ENCODE measurements at places on chromosomes 5 and 9.

- no peak for DNase-seq
These were observed 258.5 kb downstream of the AGTPBP1 start for GRCh38 chr9:85483208-85483607.

- no peak for DNase-seq
These were observed 48.3 kb upstream of the IRX4 start for GRCh38 chr5:1930880-1931603.

DNA sequence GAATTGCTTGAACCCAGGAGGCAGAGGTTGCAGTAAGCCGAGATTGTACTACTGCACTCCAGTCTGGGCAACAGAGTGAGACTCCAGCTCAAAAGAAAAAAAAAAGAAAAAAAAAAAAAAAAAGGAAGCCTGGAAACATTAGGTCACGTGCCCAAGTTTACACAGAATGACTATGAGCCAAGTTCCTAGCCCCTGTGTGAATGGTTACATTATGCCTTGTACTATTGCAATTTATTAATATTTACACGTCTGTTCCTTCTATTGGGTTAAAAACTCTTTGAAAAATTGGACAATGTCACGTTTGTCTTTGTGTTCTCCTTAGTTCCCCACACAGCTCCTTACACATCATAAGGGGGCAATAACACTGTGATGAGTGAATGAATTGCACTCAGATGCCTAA is 33.5 kb upstream of the SLC28A3 start:
- DNase-seq, result no peak

DNA sequence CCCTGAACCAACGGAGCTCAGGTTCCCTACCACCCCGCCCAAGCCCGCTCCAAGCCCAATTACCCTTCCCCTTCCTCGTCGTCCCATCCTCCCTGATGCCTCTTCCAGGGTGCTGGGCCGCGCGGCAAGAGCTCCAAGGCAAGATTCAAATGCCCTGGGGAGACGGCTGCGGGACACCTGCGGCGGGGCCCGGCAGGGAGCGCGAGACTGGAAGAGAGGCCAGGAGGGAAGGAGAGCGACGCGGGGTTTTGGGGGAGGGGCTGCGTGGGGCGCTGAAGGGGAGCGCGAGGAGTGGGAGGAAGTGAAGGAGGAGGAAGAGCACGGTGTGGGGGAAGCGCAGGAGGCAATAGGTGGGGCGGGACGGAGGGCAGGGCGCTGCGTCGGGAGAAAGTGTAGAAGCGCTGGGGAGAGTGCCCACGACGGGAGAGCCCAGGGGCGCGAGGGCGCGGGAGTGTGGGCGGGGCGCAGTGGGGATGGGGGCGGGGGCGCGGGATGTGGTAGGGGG is 975 bp upstream of the NXNL2 start:
- DNase-seq, result no peak

DNA sequence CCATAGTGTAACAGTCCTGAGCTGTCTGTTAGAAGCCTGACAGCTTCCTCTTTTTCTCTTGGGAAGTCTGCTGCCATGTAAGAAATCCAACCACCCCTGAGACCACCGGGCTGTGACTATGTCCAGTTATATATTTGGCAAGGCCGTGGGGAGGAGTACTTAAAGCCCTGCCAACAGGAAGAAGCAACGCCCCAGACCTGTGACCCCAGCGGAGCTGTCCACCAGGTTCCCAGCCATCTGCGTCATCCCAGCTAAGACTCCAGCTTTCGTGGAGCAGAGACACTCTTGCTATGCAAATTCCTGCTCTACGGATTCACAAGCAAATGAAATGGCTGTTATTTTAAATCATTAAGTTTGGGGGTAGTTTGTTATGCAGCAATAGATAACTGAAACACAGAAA is 417.3 kb downstream of the TLE4 start:
- DNase-seq, result no peak

GRCh38 chr5:89265511-89266179 is 382.7 kb upstream of the MEF2C start:
- DNase-seq, result no peak

- DNase-seq, result no peak
These were observed 235.9 kb downstream of the DOCK8 start for GRCh38 chr9:450561-450960.

DNA sequence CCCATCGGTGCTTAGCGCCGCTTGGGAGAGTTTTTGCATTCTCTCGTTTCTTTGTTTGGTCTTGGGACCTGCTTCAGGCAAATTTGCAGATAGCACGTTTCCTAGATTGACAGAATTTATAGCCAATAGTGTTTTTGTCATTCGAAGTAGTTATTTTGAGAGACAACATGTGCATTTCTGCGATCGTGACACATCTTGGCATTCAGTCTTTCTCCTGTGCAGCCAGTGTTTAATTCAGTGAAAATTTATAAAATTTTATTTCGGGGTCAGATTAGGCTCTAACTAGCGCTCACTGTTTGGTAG is 830 bp downstream of the PRRC1 start:
- no peak for DNase-seq

DNA sequence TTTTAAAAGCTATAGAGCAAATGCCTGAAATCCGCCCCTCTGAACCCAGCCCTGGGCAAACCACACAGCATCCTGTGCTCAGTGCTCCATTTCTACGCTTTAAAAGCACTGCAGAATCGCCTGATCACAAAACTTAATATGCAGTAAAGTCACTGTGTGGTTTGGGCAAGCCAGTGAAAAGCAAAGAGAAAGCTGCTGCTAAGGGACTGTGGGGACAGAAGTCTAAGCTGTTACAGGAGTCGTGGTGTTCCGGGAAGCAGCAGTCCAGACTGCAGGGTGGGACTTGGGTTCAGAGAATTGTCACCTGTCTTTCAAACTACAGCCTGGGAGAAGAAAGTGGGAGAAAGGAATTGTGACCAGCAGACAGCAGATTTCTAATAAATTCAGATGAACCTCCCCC is 8.2 kb downstream of the RAPGEF1 start:
- no peak for DNase-seq

DNA sequence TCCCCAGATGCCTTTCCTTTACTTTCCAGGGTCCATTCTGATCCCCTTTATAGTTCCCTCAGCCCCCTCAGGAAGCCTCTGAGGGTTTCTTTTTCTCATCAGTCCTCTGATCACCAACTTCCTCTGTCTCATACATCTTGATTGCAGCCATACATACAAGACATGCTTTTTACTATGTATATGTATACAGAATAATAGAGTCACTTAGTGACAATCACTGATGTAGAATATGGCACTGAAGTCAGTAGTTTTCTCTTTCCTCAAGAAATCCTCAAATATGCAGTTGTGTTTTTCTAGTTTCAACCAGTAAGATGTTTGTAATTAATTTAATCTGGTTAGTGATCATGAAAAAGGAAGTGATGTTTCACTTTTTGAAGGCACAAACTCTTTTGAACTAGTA is 364.1 kb downstream of the MAN2A1 start:
- DNase-seq, result no peak

DNA sequence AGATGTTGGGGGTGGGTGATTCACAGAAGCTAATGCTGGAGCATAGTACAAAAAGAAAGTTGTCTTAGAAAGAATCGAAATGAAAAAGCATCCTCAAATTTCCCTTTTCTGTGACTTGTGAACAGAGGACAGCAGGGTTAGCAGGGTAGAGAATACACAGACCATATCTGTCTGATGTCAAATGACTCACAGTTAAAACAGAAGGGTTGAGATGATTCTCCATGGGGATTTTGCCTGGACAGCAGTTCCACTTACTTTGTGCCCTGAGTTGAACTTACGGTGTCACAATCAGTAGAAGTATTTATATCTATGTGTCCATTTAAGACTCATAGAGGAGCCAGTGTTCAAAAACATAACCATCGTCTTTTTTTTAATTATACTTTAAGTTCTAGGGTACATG is 801.6 kb downstream of the KCTD16 start:
- DNase-seq, result no peak

DNA sequence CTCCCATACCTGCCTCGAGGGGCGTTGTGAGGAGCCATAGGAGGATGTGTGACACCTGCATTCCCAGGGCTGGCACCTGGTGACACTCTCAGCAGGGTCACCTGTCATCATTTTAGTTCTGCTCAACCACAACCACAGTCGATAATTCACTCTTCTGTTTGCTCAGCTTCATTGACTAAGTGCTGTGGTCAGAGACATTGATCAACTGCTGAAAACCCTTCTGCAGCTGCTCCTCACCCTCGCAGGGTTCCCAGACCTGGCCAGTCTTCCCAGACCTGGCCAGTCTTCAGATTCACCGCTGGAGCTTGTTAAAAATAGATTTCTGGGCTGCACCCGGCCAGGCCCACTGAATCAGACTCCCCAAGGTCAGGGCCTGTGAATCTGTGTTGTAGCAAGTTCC is 92.8 kb downstream of the MVB12B start:
- no peak for DNase-seq

DNA sequence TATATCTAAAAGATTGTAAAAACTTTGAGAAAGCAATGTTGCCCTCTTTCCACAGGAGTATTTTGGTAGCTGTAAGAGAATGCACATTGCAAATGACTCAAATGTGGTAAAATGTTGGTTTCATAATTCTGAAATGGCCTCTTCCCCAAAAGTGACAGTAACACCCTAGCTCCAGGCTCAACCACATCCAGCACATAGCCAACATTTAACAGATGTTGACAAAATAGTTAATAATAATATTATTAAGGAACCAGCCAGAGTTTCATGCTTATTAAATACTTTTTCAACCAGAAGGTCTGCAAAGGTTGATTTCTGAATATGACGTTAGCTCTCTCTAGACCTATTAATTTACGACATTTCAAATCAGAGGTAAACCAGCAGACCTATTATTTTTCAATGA is 1.3 kb downstream of the ANXA1 start:
- no peak for DNase-seq

GRCh38 chr5:1568201-1568979 is 44.6 kb upstream of the LPCAT1 start:
- no peak for DNase-seq

- DNase-seq, result no peak
These were observed 142.1 kb downstream of the HINT1 start for GRCh38 chr5:131022811-131023497.

DNA sequence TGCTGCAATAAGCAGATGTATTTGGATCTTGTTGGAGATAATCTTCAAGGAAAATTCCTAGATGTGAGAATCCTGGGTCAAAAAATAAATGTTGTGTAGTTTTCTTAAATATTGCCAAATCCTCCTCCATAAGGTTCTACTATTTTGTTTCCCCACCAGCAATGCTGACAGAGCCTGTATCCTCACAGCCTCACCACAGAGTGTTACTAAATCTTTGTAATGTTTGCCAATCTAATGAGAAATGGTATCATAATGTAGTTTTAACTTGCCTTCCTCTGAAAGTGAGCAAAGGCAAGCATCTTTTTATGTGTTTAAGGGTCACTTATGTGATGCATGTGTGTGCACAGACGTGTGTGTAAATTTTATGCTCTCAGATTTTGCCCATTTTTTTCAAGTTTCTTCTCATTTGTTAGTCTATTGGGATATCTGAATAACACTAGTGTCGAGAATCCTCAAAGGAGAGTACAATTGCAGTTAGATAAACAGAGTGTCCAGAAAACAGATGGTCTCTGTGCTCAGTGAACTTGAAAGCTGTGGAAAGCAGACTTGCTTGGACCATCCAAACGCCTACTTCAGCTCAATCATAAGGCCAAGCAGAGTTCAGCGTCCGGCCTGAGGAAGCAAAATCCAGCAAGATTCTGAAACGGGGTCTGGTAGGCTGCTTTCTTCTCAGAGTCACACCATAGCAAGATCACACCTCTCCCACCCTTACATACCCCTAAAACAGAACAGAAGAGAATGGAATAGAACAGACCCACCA is 35.7 kb upstream of the UGT3A1 start:
- no peak for DNase-seq

GRCh38 chr5:16025681-16026080 is 153.9 kb downstream of the MARCHF11 start:
- no peak for DNase-seq

DNA sequence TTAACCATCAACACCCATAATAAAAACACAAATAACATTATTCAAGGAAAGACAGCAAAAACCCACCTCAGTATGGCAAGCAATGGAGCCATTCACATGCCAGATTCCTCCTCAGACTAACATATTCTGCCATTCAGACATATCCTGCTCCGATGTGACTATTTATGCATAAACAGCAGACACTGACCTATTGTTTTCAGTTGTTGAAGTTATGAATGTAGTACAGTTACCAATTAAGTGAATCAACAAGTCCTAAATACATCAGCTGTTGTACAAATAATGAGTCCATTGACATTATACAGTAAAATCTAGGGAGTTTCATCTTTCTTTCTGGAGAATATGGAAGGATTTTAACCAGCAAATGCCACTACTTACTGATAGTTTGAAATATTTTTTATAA is 131.7 kb downstream of the DENND1A start:
- no peak for DNase-seq

DNA sequence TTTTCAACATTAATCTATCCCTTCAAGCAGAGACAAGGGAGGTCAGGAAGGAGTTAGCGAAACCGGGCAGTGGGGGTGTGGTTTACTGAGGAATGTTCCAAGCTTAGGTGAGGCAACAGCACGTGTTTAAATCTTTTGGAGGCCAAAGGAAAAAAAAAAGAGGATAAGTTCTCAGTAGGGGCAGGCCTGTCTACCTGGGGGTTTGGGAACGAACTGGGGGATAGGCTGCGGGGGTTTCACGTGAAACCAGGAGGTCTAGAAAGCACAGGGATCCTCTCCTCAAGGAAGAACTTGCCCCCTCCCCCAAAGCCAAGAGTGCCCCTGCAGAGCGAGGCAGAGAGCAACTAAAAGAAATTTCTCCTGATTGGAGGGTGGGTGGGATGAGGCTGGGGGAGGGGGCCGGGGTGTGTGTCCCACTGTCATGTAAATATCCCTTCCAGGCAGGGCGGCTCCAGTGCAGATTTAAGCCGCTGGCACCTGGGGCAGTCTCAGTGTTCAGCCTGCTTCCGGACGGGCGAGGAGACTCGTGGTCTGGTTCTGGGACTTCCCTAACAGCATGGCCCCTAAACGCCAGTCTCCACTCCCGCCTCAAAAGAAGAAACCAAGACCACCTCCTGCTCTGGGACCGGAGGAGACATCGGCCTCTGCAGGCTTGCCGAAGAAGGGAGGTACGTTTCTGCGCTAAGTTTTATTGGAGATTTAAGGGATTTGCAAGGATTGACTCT is 5.5 kb upstream of the SET start:
- no peak for DNase-seq

GRCh38 chr5:51345106-51345505 is 38.1 kb upstream of the ISL1 start:
- DNase-seq, result no peak

- DNase-seq, result no peak
These were observed 207.6 kb downstream of the MPDZ start for GRCh38 chr9:13071921-13072320.

- no peak for DNase-seq
These were observed 25.9 kb downstream of the HOMER1 start for GRCh38 chr5:79488058-79488457.

- DNase-seq, result no peak
These were observed 917.0 kb downstream of the CDH9 start for GRCh38 chr5:26121338-26121737.

DNA sequence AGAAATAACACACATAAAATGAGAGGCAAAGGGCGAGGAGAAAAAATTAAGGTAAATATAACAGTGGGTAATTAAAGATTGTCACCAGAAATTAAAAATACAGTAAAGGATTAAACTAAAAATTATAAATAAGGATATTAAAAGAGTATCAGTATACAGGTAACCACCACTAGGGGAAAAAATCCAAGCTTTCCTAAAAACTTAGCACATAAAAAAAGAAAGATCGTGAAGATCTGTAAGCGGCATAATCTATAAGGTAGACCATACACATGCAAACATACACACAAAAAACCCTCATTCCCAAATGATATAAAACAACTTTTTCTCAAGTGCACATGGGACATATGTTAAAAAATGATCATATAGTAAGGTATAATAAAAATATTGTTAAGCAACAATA is 577.3 kb upstream of the NUDT12 start:
- no peak for DNase-seq
